ENCODE measurements at places on chromosomes 13 and 19. TPM values are rescaled to one million over a fixed set of nuclear protein-coding genes. Genes with fewer than 3 reads are reported as not detected.

ZNF723 gene
- polyA plus RNA-seq: not detected

GRCh38 chr13:111955412-111956065 lies 111.4 kb upstream of the SOX1 start:
- no peak for DNase-seq

DNA sequence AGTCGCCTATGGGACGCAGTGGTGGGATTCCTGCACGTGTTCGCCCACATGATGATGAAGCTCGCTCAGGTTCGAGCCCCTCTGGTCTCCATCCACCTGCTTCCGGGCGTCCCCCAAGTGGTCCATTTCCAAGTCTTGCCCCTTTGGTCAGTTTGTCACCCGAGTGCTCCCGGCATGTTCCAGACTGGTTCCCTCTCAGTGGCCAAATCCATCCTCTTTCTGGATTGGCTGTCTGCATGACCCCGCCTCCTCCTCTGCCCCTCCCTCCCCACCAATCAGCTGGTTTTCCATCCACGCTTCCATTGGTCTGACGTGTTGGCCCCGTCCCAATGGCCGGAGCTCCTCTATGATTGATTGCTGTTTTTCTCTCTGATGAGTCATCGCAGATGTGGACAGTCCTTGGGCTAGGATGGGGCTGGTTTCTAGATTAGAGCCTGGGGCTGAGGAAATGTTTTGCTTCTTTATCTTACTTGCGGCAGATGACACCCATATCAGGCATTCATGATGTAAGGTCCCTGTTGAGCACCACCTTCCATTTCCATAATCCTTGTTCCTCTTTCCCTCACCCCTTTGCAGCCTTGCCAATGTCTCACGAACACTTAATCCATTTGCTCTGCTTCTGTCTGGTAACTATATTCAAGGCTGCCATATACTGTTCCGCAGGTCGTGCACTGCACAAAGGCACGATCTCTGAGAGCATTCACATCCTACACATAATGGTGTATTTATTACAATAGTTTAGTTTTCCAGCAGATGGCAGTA lies 73.8 kb downstream of the MAP4K1 start:
- peak; percentile 58 for DNase-seq

RASIP1 gene
- polyA plus RNA-seq: 20.8 TPM

DNA sequence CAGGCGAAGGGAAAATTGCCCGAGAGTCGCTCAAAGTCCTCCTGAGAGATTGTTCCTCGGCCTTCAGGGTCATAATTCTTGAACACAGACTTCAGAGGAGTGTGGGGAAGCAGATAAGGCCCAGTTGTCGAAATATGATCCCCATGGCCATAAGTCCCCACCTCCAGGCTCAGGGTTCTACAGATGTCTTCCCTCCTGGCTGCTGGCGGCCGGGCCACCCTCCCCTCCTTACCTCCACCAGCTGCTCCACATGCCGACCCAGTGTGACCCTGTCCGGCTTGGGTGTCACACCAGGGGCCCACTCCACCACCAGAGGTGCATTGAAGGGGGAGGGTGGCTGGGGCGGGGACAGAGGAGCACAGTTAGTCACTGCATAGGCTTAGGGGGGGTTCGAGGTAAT lies 10.1 kb downstream of the FAM98C start:
- DNase-seq: no peak

- no peak for DNase-seq
Measured at GRCh38 chr19:14094854-14095253, 4.3 kb upstream of the SAMD1 start.

ZNF562 gene
- polyA plus RNA-seq: 27.2 TPM

DNA sequence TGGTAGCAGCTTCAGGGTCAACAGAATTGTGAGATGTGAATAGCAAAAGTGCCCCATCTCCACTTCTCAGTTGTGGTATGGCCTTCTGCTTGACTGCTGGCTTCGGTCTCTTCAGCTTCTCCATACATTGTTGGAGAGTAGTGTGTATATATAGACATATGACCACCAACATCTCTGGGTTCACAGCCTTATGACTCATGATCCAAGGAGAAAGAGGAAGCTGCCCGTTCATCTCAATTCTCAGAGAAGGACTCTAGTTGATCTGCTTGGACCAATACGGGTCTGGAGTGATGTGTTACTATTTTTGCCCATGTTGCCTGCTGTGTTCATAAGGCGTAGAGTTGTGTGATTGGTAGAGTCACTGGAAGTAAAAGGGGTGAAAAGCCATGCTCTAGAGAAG lies 3.6 kb upstream of the COMMD6 start:
- no peak for DNase-seq

Measured in renal pelvis (tissue), 12 donors.